CD4-positive, alpha-beta T cell (primary cell): ENCODE measurements at places on chromosomes 4 and X. TPM values are rescaled to one million over a fixed set of nuclear protein-coding genes. Genes with fewer than 3 reads are reported as not detected.
A peak's percentile ranks its signal among the peaks of the same experiment; 100 is the strongest.

DNA sequence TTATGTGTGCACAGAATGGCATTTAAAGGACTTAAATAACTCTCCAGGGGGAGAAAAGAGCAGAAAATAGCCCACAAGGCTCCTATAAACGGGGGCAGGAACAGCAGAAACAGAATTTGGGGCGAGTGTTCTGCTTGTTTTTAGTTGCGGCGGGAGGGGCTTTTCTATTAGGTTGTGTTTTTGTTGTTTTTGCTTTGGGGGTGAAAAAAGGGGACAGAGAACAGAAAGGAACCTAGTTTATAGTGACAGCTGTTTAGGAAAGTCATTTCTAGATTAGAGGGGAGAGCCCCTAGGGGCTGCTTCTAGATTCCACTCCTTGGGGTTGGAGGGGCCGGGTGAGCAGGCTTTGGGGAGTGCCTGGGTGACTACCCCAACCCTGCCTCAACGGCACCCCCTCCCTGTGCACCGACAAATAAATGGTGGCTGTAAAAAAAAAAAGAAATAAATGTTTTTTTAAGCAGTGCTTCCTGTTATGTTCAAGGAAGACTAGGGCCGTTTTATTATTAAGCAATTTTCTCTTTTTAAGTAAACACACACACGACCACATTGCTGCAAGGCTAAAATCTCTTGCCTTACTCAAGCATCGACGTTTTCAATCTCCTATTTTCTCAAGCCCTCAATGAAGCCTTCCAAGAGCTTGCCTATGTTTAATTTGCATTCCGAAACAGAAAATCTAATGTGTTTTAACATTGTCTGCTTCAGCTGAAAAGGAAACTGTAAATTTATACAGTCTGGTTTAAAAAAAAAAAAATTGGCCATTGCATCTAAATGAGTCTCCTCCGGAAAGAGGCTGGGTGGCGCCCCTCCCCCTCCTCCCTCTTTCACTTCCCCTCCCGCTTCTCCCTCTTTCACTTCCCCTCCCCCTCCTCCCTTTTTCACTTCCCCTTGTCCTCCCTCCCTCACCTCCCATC, 123.3 kb upstream of the TBL1X start:
- H3K27ac ChIP-seq, result peak overlapping the region; percentile 83
- H3K4me1 ChIP-seq, result peaks cover 38% of the 10 kb centered on the region
- no peaks in the 10 kb centered on the region for H3K36me3 ChIP-seq
- peak; percentile 47 for DNase-seq
- H3K4me3 ChIP-seq, result peak overlapping the region; percentile 40

The TSC22D3 gene
- total RNA-seq, result 3,144 TPM

GRCh38 chrX:110012818-110013485, 10.0 kb downstream of the TMEM164 start:
- H3K27ac ChIP-seq, result no peak overlapping the region
- no peaks in the 10 kb centered on the region for H3K27me3 ChIP-seq
- no peak overlapping the region for H3K4me3 ChIP-seq
- H3K4me1 ChIP-seq, result no peaks in the 10 kb centered on the region
- H3K36me3 ChIP-seq, result peaks cover 11% of the 10 kb centered on the region

DNA sequence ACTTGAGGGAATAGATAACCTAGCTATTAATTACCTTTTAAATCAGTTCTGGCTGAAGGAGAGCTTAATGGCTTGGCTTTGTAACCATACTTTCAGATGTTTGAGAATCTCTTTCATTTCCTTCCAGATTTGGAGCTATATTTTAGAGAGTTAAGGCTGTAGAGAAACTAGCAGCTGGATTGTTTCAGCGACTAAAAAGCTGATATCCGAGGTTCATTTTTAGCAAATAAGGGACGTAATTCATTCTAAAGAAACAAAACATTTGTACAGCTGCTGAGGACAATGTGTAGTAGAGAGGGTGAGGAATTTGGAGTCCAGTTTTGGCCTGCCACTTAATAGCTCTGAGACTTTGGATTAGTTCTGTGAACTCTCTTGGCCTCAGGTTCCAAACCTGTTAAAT, 12.2 kb downstream of the OSTC start:
- no peaks in the 10 kb centered on the region for H3K27me3 ChIP-seq
- H3K4me3 ChIP-seq, result no peak overlapping the region
- no peak for DNase-seq
- H3K4me1 ChIP-seq, result no peaks in the 10 kb centered on the region
- peaks cover 65% of the 10 kb centered on the region for H3K36me3 ChIP-seq

The LRRC66 gene
- not detected for total RNA-seq

The POLN gene
- 2.1 TPM for total RNA-seq

- DNase-seq, result no peak
- H3K4me1 ChIP-seq, result peaks cover 30% of the 10 kb centered on the region
These were observed 4.6 kb downstream of the FAT4 start for GRCh38 chr4:125319311-125319710.

DNA sequence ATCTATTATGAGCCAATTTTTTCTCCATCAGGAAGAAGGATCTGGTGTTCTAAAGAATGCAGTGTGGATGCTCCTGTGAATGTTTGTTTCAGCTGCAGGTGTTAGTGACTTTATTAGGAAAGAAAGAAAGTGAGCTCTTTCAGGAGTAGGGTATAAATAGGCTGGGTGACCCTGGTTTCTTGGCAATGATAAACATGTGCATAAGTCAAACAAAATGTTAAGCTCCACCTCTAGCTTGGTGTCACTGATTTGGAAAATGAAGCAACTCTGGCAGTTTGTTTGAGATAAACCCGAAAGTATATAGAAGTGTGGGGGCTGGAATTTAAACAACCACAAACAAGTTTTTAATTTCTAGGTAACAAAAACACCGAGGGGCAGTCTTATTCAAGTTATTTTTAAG, 152.3 kb downstream of the COL4A6 start:
- DNase-seq, result no peak
- no peaks in the 10 kb centered on the region for H3K4me1 ChIP-seq
- no peak overlapping the region for H3K4me3 ChIP-seq
- no peaks in the 10 kb centered on the region for H3K27me3 ChIP-seq
- no peaks in the 10 kb centered on the region for H3K36me3 ChIP-seq
- no peak overlapping the region for H3K27ac ChIP-seq

DNA sequence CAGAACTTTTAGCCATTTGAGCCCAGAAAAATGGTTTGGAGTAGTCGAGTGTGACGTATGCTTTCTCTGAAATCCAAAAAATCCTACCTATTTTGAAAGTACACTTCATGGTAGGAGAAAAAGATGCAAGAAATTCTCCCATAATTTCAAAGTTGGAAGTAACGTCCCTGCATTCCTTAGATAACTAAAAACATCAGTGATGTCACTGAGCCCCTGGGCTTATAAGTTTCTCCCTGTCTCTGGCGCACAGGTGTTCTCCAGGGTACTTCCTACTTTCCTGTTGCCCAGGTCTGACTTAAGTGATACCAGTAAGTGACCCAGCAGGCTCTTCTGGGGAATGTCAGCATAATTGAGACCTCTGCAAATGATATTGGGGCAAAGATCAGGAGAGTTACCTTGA, 90.5 kb upstream of the WDR1 start:
- no peaks in the 10 kb centered on the region for H3K4me1 ChIP-seq
- no peak overlapping the region for H3K4me3 ChIP-seq
- H3K27me3 ChIP-seq, result no peaks in the 10 kb centered on the region

The CLCN4 gene
- total RNA-seq, result not detected

DNA sequence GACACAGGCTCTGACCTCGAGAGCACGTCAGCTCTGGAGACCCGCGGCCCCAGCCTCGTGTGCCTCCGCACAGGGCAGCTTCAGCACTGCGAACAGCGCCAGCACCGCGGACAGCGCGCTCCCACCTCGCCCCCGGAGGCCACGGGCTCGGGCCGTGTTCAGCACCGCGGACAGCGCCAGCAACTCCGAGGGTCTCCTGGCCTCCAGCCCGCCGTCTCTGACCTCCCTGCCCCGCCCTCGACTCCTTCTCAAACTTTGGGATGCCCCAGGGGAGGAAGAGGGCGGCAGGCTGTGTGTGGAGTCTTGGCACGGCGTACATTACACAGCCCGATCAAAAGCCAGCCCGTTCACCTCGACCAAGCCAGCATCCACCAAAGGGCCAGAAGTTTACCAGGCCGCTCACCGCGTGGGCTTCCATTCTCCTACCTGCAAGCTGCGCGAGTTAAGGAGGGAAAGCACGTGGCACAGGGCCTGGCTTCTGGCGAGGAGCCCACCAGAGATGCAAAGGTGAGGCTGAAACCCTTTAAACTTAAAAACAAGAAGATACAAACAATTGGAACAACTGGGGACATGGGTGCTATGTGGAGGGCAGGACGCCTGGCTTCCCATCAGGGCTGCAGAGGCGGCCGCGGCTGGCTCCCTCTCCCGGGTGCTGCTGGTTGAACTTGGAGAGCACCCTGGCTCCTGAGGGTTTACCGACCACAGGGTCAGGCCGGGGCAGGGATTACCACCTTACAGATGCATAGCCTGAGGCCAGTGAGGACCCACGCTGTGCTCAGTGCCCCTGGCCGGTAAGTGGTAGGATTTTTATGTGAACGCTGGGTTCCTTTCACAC, 4.5 kb upstream of the NKX1-1 start:
- no peak overlapping the region for H3K4me3 ChIP-seq
- H3K4me1 ChIP-seq, result no peaks in the 10 kb centered on the region
- H3K27me3 ChIP-seq, result peaks cover 74% of the 10 kb centered on the region
- peak; percentile 31 for DNase-seq
- H3K36me3 ChIP-seq, result no peaks in the 10 kb centered on the region

GRCh38 chr4:126583509-126583908, 1049.2 kb upstream of the INTU start:
- no peaks in the 10 kb centered on the region for H3K4me1 ChIP-seq
- H3K4me3 ChIP-seq, result no peak overlapping the region
- no peak for DNase-seq
- no peaks in the 10 kb centered on the region for H3K36me3 ChIP-seq
- no peak overlapping the region for H3K27ac ChIP-seq
- H3K27me3 ChIP-seq, result no peaks in the 10 kb centered on the region

GRCh38 chr4:69038582-69038981, 57.7 kb upstream of the UGT2B7 start:
- H3K27me3 ChIP-seq, result no peaks in the 10 kb centered on the region
- H3K36me3 ChIP-seq, result no peaks in the 10 kb centered on the region
- H3K4me1 ChIP-seq, result no peaks in the 10 kb centered on the region
- no peak overlapping the region for H3K4me3 ChIP-seq

The SEL1L3 gene
- 34.9 TPM for total RNA-seq
